ENCODE measurements at places on chromosomes 1 and 21.

DNA sequence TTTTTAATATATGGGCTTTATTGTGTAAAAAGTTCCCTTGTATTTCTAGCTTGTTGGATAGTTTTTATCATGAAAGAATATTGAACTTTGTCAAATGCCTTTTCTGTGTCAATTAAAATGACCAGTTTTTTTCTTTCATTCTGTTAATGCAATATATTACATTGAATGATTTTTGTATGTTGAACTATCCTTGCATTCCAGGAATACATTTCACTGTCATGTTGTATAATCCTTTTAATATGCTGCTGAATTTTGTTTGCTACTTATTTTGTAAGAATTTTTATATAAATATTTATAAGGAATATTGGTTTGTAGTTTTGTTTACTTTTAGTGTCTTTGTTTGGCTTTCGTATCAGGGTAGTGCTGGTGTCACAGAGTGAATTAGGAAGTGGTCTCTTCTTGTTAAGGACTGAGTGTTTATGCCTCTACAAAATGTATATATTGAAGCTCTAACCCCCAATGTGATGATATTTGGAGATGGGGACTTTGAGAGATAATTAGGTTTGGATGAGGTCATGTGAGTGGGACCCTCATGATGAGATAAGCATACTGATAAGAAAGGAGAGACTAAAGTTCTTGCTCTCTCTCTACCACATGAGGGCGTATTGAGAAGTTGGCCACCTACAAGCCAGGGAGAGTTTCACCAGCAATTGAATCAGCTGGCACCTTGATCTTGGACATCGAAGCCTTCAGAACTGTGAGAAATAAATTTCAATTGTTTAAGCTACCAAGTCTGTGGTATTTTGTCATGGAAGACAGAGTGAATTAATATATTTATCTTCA, 12.0 kb upstream of the SLAMF6 start:
- no peaks in the 10 kb centered on the region for H3K36me3 ChIP-seq
- DNase-seq: no peak
- H3K27ac ChIP-seq: no peak overlapping the region
- no peak overlapping the region for H3K4me3 ChIP-seq
- no peaks in the 10 kb centered on the region for H3K27me3 ChIP-seq
- H3K4me1 ChIP-seq: peaks cover 18% of the 10 kb centered on the region

- DNase-seq: no peak
- peaks cover 62% of the 10 kb centered on the region for H3K36me3 ChIP-seq
- H3K27ac ChIP-seq: no peak overlapping the region
- H3K4me3 ChIP-seq: no peak overlapping the region
- no peaks in the 10 kb centered on the region for H3K4me1 ChIP-seq
Measured at GRCh38 chr1:21696931-21697330, 27.8 kb upstream of the RAP1GAP start.

DNA sequence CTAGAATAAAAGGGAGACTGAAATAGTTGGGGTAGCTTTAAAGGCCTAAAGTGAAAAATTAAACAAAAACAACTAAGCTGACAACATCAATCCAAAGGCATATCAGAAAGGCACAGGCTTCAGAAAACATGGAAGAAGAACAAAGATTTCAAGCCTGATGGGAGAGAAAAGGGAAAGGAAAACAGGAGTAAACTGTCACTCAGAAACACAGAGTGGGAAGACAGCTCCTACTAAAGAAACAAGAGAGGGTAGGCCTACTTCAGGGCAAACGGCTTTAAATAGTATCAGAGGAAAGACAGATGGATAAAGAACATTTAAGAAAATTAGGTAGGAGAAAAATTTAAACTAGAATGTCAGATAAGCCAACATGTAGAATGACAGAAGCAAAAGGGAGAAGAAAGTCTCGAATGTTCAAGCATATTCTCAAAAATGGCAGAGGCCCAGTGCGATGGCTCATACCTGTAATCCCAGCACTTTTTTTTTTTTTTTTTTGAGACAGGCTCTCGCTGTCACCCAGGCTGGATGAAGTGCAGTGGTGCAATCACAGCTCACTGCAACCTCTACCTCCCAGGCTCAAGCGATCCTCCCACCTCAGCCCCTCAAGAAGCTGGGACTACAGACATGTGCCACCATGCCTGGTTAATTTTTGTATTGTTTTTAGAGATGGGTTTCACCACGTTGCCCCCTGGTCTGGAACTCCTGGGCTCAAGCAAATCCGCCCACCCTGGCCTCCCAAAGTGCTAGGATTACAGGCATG, 7.6 kb downstream of the EGLN1 start:
- no peaks in the 10 kb centered on the region for H3K27me3 ChIP-seq
- H3K4me1 ChIP-seq: peaks cover 57% of the 10 kb centered on the region
- peak overlapping the region; percentile 48 for H3K4me3 ChIP-seq
- no peak overlapping the region for H3K27ac ChIP-seq
- no peak for DNase-seq
- peaks cover 7% of the 10 kb centered on the region for H3K36me3 ChIP-seq

- H3K4me3 ChIP-seq: no peak overlapping the region
- peaks cover 20% of the 10 kb centered on the region for H3K27me3 ChIP-seq
- no peaks in the 10 kb centered on the region for H3K4me1 ChIP-seq
Measured at GRCh38 chr1:214573386-214574318, 22.2 kb upstream of the PTPN14 start.

DNA sequence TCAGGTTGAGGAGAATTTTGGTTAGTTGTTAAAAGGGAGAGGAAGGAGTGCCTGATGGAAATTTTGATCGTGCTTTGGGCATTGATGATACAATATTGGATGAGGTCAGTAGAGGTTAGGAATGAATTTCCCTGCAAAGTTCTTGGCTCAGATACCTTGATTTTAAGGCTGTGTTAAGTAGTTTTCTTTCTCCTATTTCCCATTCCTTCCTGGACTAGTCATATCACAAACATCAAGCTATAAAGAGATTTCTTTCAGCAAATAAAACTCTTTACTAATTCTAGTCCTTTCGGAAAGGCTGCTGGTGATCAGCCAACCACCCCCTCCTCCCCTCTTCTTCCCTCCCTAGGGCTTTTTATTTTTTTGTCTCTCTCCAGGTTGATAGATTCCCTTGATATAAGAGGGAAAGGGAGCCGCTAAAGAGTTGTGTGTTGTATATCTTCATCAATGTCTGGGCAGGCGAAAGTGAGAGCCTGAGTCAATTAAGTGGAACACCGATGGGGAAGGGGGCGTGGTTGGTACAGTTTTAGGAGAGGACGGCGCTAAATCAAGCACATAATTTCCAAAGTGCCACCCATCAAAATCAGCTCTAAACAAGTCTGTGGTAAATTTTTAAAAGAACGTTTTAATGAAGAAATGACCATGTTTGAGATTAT, 100.1 kb upstream of the PLXNA2 start:
- no peak overlapping the region for H3K4me3 ChIP-seq
- DNase-seq: no peak
- H3K27ac ChIP-seq: no peak overlapping the region

GRCh38 chr1:212962509-212962908, 12.2 kb downstream of the VASH2 start:
- H3K27me3 ChIP-seq: peaks cover 89% of the 10 kb centered on the region
- DNase-seq: no peak
- H3K36me3 ChIP-seq: peaks cover 4% of the 10 kb centered on the region
- no peak overlapping the region for H3K27ac ChIP-seq
- H3K4me1 ChIP-seq: peaks cover 1% of the 10 kb centered on the region
- H3K4me3 ChIP-seq: no peak overlapping the region

DNA sequence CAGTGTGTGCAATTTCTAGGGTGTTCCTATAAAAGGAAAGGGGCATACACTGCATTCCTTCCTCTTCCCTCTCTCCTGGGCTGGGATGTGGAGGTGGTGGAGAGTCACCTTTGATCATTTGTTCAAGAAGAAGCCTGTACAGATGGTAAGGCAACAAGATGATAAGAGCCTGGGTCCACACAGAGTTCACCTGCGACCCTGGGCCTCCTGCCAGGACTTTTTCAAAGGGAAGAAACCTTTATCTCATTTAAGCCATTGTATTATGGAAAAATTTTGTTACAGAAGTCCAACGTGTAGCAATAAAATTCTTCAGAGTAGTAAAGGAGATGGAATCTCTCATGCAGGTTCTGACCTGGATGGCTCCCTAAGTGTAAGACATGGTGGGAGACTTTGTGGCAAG, 189.1 kb downstream of the MIS18A start:
- no peaks in the 10 kb centered on the region for H3K4me1 ChIP-seq
- H3K4me3 ChIP-seq: no peak overlapping the region
- peaks cover 7% of the 10 kb centered on the region for H3K27me3 ChIP-seq

GRCh38 chr1:206867716-206868115, 2.3 kb downstream of the IL20 start:
- no peak overlapping the region for H3K4me3 ChIP-seq
- H3K36me3 ChIP-seq: peaks cover 2% of the 10 kb centered on the region
- peaks cover 6% of the 10 kb centered on the region for H3K4me1 ChIP-seq
- H3K27me3 ChIP-seq: peaks cover 50% of the 10 kb centered on the region

GRCh38 chr1:36760081-36760480, 274.2 kb downstream of the GRIK3 start:
- peaks cover 24% of the 10 kb centered on the region for H3K27me3 ChIP-seq
- DNase-seq: no peak
- no peak overlapping the region for H3K27ac ChIP-seq
- no peaks in the 10 kb centered on the region for H3K36me3 ChIP-seq
- no peaks in the 10 kb centered on the region for H3K4me1 ChIP-seq

GRCh38 chr1:174222166-174222949, 63.0 kb downstream of the RABGAP1L start:
- H3K27ac ChIP-seq: no peak overlapping the region
- no peaks in the 10 kb centered on the region for H3K27me3 ChIP-seq
- no peak overlapping the region for H3K4me3 ChIP-seq
- no peak for DNase-seq
- H3K4me1 ChIP-seq: peaks cover 10% of the 10 kb centered on the region

GRCh38 chr1:85681087-85681486, 27.1 kb downstream of the ZNHIT6 start:
- no peak for DNase-seq
- peaks cover 7% of the 10 kb centered on the region for H3K4me1 ChIP-seq
- H3K4me3 ChIP-seq: no peak overlapping the region
- peaks cover 53% of the 10 kb centered on the region for H3K36me3 ChIP-seq

GRCh38 chr1:48036710-48037355, 39.6 kb upstream of the TRABD2B start:
- H3K27me3 ChIP-seq: peaks cover 28% of the 10 kb centered on the region
- H3K36me3 ChIP-seq: no peaks in the 10 kb centered on the region
- no peaks in the 10 kb centered on the region for H3K4me1 ChIP-seq
- DNase-seq: no peak
- H3K4me3 ChIP-seq: no peak overlapping the region

DNA sequence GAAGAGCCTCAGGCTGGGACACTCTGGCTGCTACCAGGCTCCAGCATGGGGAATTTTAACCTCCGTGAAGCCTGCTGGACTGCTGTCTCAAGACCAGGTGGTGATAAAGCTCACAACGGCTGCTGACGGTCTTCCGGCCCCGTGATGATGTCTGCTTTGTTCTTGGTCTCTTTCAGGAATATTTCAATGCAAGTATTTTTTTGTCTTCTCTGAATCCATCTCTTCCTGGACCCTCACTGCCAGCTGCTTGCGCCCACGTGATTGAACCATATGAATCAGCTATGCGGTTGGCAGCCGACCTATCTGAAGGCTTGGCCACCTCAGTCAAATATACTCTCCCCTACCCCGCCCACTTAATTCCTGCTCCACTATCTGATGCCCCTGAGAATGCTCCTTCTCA, 14.6 kb upstream of the SLC6A17 start:
- H3K27ac ChIP-seq: no peak overlapping the region
- H3K4me3 ChIP-seq: no peak overlapping the region
- no peak for DNase-seq

DNA sequence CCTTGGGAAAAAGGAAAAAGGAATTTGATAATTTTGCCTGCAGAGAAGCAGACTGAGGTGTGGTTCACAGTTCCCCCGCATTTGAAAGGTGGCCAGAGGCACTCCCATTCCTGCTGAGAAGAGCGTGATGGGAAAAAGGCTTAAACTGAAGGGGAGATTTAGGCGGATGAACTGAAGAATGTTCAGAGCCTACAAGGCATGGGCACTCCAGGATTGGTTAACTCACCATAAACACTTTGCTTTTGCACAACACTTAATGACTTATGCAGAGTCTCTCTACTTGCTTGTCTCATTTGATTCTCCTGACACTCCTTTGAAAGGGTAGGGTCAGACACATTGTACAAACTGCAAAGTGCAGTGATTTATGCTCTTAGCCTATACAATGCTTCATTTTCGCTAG, 119.6 kb upstream of the RUNX1 start:
- peaks cover 3% of the 10 kb centered on the region for H3K36me3 ChIP-seq
- peaks cover 17% of the 10 kb centered on the region for H3K4me1 ChIP-seq
- H3K4me3 ChIP-seq: no peak overlapping the region
- no peak for DNase-seq
- no peak overlapping the region for H3K27ac ChIP-seq

DNA sequence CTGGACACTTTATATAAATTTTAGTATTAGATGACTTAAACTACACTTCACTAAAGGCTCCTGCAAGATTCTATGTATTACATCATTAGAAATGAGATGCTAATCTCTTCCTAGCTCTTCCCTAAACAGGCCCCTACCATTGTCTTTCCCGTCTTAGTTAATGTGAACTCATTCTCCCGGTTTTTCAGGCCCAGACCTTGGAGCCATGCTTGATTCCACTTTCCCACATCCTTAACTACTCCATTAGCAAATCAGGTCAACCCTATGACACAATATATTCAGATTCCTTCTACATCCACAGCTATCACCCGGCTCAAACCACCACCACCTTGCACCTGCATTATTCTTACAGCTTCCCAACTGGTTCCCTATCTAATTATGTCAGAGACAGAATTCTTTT, 73.3 kb downstream of the NVL start:
- H3K27me3 ChIP-seq: no peaks in the 10 kb centered on the region
- H3K36me3 ChIP-seq: peaks cover 9% of the 10 kb centered on the region
- H3K4me3 ChIP-seq: no peak overlapping the region
- peaks cover 6% of the 10 kb centered on the region for H3K4me1 ChIP-seq

- H3K27me3 ChIP-seq: peaks cover 5% of the 10 kb centered on the region
- no peak overlapping the region for H3K4me3 ChIP-seq
- no peaks in the 10 kb centered on the region for H3K36me3 ChIP-seq
- H3K27ac ChIP-seq: no peak overlapping the region
Measured at GRCh38 chr1:198902655-198903054, 263.8 kb downstream of the PTPRC start.

DNA sequence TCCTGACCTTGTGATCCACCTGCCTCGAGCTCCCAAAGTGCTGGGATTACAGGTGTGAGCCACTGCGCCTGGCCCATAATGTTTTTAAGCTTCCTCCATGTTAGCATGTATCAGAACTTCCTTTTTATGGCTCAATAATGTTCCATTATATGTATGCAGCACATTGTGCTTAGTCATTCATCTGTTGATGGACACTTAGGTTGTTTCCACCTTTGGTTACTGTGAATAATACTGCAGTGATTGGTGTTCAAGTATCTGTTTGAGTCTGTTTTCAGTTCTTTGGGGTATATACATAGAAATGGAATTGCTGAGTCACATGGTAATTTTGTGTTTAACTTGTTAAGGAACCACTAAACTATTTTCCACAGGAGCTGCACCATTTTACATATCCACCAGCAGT, 17.7 kb downstream of the CMPK1 start:
- H3K27ac ChIP-seq: no peak overlapping the region
- H3K4me1 ChIP-seq: peaks cover 53% of the 10 kb centered on the region
- no peak for DNase-seq
